ENCODE measurements at places on chromosomes 3 and 15.

GRCh38 chr3:44885618-44886017 lies 11.2 kb downstream of the TGM4 start:
- no peak for DNase-seq

- DNase-seq = no peak
These were observed 188.0 kb upstream of the NR2F2 start for GRCh38 chr15:96142498-96142897.

DNA sequence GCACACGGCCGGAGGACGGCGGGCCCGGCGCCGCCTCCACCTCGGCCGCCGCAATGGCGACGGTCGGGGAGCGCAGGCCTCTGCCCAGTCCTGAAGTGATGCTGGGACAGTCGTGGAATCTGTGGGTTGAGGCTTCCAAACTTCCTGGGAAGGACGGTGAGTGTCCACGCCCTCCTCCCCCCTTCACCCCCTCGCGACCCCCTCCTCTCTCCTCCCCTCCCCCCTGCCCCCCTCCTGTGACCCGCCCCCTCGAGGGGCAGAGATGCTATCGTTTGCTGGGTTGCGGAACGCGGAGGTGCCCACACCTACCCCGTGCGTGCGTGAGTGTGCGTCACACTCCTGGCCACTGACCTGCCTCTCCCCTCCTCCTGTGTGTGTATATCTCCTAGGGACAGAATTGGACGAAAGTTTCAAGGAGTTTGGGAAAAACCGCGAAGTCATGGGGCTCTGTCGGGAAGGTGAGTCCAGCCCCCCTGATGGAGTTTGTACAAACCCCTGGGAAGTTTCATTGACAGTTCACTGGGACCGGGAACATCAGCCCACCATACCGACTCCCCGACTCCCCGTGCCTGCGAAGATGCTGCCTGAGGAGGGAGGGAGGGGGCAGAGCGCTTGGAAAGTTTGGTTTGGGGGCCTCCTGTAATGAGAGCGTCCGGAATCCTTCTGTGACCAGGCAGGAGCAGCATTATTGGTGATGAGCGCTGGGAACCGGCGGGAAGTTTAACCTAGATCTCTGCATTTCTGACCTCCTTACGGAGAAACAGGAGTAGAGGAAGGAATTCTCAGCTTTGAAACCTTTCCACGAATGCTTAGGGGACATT lies 795 bp upstream of the SCAANT1 start:
- peak; percentile 70 for DNase-seq

DNA sequence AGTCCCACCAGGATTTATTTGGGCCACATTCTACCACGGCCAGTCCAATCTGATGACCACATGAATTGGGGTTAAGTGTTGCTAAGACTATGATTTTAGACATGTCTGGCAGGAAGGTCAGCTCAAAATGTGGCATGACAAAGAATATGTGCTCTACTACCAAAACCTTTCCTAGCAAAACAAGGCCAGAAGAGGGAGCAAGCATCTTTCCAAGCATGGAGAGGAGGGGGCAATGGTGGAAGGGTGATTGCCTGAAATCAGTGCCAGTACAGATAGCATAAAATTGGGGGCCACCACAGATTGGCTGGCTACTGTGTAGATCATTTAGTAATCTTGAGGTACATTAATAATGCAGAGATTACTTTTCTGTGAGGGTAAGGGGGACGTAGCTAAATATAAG lies 43.2 kb downstream of the TMEM39A start:
- no peak for DNase-seq

GRCh38 chr3:64848127-64848800 lies 160.5 kb upstream of the ADAMTS9 start:
- DNase-seq = no peak

DNA sequence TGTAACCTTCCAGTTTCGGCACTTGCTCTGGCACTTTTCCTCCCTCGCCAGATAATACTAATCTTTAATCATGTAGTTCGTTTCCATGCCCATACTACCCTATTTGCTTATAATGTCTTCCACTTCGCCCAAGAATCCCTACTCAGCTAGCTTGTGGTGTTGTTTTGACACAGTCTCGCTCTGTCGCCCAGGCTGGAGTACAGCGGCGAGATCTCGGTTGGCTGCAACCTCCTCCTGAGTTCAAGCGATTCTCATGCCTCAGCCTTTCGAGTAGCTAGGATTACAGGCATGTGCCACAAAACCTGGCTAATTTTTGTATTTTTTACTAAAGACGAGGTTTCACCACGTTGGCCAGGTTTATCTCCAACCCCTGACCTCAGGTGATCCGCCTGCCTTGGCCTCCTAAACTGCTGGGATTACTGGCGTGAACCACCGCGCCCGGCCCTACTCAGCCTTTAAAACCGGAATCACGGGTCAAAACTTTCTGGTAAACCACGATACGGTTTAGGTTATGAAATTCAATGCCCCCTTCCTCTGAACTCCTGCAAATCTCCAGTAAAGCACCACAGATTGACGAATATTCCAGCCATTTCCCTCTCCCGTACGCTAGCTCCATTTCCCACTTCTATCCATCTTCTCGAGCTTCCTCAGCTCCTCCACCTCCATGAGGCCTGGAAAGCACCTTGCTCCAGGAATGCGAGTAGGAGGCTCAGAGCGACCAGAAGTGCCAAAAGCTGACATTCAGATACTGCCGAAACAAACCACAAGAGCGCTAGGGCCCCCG lies 878 bp upstream of the RAD51 start:
- DNase-seq = no peak

DNA sequence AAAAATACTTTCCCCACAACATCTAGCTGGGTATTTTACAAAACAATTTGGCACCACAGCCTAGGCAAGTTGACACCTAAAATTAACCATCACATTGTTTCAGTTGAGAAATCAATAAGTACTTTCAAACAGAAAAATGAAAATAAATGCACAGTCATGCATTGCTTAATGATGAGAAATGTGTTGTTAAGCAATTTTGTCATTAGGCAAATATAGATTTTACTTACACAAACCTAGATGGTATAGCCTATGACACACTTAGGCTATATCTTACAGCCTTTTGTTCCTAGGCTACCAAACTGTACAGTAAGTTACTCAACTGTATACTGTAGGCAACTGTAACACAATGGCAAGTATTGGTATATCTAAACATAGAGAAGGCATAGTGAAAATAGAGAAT lies 608.6 kb upstream of the BCHE start:
- no peak for DNase-seq

DNA sequence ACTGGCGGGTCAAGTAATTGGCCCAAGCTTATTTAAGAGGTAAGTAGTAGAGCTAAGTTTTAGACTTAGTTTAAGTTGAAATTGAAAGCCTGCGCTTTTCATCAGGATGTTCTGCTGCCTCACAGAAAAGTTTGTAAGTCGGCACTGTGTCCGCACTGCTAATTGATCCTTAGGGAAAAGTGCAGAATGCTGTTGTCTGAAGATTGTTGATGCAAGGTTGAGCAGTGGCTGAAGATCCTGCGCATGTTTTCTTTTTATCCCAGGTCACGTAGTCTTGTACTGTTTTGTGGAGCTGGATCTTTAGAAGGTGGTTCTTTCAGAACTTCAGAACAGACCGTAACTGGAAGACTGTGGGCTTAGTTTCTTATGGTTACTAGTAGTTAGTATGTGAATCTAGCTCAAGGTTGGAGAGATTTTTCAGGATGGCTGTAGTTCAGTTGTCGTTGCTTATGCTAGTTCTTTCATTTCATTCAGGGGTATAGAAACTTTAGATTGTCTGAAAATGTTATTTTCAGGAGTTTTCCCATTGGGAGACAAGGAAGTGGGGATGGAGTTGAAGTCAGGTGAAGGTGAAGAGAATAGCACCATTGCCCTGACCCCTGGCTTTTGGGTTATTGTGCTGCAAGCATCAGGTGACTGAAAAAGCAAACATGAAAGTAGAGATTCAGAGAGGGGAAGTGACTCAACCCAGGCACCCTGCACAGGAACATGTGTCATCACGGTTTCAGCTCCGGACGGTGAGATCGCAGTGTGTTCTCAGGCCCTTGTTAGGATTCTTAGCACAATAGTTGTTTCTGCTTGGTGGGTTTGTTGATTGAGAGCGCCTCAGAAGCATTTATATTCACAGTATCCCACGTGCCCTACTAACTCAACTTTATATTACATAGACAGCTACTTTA lies 32.8 kb downstream of the AKAP13 start:
- peak; percentile 81 for DNase-seq

DNA sequence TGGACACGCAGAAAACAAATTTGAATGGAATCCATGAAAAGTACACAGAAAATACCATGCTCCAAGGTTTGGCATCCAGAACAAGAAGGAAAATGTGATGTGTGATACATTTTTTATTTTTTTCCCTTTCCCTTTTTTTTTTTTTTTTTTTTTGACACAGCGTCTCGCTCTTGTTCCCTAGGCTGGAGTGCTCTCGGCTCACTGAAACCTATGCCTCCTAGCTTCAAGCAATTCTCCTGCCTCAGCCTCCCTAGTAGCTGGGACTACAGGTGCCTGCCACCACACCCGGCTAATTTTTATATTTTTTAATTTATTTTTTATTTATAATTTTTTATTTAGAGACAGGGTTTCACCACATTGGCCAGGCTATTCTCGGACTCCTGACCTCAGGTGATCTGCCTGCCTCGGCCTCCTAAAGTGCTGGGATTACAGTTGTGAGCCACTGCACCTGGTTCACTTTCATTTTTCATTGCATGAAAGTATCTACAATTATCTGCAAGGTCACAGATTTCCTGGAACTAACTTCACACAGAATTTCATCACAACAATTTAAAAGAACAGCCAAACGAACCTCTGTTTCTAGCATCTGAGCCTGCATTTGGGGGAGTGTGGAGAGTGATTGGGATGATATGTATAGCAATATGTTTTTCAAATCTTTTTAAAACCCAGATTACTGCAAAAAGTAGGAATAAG lies 8.3 kb downstream of the POU1F1 start:
- no peak for DNase-seq

GRCh38 chr3:66795365-66795764 lies 202.7 kb upstream of the KBTBD8 start:
- no peak for DNase-seq

DNA sequence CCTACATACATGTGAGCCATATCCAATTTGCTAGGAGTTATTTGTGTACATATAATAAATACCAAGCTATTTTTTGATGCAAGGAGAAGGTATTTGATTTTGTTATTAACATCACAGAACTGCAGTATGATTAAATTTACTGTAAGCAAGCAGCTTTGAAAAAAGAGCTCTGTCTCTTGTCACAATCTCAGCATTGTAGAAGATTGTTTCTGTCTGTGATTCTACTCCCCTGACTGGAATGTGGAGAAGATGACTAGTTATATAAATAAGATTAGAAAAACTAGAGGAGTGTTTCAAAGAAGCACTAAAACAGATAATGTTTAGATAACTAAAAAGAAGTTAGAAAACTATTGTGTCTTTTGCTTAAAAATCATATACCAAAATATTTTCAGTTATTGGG lies 17.1 kb upstream of the DCBLD2 start:
- DNase-seq = no peak

DNA sequence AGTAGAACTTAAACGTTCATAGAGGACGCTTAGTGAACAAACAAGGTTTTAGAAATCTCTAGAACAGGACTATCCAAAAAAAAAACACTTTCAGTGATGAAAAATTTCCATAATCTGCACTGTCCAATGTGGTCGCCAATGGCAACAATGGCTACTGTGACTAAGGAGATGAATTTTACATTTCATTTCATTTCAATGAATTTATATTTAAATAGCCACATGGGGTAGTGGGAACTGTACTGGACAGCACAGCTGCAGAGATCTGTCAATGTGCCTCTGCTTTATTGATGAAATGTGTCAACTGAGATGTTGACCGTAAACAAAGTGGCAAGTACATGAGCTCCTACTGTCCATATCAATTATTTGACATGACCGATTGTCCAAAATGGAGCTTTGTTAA lies 222.5 kb downstream of the MAGI1 start:
- no peak for DNase-seq

- DNase-seq = no peak
These were observed 86.3 kb downstream of the ARIH1 start for GRCh38 chr15:72560458-72560857.

DNA sequence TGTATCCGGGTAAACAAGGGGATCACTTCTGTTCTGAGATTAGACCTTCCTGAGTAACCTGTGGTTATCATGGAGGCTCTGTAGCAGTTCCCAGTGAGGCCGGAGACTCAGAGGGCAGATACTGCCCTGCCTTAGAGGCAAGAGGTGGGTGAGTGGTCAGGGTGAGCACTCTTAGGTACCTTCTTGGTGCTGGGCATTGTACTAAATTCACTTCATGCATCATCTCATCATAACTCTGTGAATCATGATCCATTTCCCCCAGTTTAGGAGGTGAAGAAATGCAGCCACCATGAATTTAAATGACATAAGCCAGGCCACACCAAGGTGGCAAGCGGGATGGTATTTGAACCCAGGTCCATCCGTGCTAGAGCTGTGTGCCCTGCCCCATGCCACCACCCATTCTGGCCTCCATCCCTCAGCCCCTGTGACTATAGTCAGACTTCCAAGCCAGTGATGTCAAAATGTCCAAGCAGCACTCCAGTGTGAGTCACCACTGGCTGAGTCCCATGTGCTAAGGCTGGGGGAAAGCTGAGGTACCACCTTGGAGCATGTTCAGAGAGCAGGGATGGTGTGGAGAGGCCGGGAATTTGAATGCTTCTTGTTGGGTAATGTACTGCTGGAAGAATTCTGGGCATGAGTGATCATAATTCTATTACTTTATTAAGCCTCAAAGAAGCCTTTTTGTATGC lies 88.8 kb downstream of the EPHB1 start:
- no peak for DNase-seq

- DNase-seq = no peak
These were observed 12.4 kb downstream of the CIB1 start for GRCh38 chr15:90221246-90221900.

DNA sequence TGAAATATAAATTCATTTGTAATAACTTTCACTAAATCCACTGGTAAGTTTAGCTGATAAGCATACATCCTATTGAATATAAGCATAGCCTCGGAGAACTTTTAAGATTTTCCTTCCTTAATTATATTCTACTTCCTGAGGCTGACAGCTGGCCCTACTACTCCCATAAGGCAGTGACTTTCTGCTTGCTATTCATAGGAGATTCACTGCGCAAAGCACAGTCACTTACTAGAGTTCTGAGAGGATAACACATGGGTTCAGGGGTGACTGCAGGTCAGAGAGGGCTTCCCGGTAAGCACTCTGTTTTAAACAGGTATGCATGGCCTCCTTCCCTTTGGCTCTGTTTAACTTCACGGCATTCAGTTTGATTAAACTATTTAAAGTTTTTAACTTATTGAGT lies 75.8 kb downstream of the FAIM start:
- no peak for DNase-seq

DNA sequence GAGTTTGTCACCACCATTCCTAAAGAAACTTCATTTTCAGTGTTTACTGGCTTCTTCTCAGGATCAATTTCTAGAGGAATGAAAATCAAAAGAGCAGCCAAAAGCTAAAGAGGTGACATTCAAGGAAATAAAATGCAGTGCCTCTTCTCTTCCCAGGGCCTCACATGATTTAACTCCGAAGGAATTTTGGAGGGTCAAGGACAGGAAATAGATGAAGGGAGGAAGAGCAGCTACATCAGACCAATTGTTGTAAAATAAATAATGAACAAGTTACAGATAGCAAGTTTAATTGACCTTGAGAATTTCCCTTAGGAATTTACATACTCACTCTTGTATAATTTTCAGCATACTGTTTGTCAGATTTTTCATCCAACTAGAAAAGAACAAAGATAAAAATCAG lies 78.1 kb downstream of the LRRFIP2 start:
- no peak for DNase-seq

GRCh38 chr3:174376346-174376745 lies 482.8 kb upstream of the NAALADL2 start:
- no peak for DNase-seq

Data from CD4-positive, alpha-beta T cell treated with Interferon alpha-2 for 1 hour (primary cell).